AG09319 (cell line): ENCODE measurements at places on chromosomes 16 and 17.

DNA sequence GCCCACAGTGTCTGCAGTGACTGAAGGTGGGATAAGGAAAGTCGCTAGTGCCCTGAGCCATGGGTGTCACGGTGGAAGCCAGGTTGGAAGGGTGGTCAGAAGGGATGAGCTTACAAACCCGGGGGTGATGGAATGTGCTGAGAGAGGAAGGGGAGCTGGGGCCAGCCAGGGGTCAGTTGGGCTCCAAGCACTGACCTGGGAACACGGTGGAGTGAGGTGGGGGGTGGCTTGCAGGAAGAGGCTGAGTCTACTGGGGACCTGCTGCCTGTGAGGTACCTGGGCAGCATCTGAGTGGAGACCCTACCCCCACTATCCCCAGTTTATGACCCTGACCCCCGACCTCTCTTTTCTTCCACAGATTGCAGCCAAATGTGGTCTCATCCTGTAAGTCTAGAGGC is 3.1 kb downstream of the TMEM92 start:
- DNase-seq = no peak

DNA sequence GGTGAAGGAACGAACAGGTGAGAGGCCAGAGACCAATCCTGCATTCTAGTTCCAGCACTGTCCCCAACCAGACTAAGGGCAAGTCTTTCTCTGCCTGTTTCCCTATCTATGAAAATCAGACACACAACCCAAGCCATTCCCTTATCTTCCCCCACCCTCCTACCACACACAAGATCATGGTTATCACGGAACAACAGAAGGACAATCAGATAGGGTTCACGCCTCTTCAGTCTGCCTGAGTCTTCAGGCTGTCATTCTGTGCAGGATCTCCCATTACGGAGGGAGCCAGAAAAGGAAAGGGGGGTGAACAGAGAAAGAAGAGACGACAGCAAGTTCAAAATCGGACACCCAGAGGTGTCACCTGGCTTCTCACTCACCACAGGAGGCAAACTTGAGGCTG is 11.1 kb downstream of the TLE7 start:
- DNase-seq = no peak

- no peak for DNase-seq
Observed at GRCh38 chr17:4607773-4608187, 23.5 kb downstream of the SMTNL2 start.

- DNase-seq = no peak
Observed at GRCh38 chr16:66103211-66103610, 263.3 kb upstream of the CDH5 start.

DNA sequence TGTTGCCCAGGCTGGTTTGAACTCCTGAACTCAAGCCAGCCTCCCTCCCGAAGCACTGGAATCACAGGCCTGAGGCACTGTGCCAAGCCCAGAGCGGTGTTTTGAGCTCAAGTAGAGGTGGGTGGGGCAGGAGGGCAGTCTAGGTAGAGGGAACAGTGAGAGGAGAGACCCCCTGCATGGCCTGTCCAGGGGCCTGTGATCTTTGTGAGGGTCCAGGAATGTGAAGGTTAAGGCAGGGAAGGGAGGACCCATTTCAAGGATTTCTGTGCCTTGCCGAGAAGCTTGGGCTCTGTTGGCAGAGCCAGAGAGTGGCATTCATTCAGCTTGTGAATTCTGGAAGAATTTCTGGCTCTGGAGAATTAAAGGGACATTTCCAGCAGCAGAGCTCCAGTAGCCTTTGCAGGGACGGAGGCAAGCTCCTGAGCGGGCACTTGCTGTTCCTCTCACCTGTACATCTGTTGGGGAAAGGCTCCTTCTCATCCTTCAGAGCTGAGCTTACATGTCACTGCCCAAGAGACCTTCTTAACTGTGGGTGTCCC is 2.7 kb downstream of the WWOX start:
- DNase-seq = no peak

- DNase-seq = no peak
Observed at GRCh38 chr16:68232335-68232734, 3.6 kb downstream of the ESRP2 start.

GRCh38 chr16:88367560-88367959 is 15.2 kb upstream of the ZNF469 start:
- no peak for DNase-seq

DNA sequence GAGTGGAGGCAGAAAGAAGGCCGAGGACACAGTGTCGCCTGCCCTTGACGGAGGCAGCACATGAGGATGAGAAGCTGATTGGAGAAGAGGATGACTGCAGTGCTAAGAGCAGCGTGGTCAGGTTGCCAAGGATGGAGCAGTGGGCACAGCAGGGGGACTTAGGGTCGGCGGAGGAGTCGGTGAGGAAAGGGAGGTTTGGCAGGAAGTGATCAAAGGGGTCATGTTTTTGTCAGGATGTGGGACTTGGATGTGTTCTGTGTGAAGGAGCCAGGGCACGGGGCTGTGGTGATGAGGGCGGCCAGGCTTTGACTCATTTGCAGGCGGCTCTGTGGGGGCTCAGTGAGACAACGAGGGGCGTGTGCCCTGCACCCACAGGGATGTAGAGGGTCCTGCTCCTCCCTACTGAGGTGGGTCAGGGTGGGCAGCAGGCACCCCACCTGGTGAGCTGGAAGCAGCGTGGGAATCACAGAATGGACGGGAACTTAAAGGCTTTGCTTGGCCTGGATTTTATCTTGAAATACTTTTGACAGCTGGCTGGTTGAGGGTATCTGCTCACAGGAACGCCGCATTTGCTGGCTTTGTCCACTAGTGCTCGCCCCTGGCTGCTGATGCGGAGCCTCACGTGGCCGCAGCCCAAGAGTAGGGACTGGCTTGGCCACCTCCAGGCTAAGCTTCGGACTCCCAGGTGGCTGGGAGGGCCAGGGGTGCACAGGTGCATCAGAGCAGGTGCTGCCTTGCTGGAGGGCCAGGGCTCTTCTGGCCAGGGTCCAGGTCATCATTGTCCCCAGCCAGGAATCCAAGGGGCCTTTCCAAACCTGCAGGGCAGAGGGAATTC is 6.0 kb downstream of the MPG start:
- DNase-seq = no peak

- no peak for DNase-seq
Observed at GRCh38 chr16:67312719-67313118, 13.8 kb downstream of the KCTD19 start.

- no peak for DNase-seq
Observed at GRCh38 chr17:68398691-68399637, 58.3 kb downstream of the WIPI1 start.

DNA sequence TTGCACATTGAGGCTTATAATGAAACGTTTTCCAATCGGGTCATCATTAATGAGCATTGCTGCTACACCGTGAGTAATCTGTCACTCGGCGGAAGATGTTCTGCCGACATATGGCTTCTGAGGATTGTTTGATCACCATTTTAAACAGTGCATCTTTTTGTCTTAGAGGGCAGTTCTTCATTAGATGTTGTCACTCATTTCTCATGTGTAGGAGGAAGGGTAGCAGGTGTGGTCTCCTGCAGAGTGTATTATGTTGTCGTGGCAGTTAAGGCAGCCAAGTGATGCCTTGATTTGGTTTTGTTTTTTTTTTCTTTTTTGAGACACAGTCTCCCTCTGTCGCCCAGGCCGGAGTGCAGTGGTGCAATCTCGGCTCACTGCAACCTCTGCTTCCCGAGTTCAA is 50.5 kb downstream of the SEC14L1 start:
- no peak for DNase-seq

DNA sequence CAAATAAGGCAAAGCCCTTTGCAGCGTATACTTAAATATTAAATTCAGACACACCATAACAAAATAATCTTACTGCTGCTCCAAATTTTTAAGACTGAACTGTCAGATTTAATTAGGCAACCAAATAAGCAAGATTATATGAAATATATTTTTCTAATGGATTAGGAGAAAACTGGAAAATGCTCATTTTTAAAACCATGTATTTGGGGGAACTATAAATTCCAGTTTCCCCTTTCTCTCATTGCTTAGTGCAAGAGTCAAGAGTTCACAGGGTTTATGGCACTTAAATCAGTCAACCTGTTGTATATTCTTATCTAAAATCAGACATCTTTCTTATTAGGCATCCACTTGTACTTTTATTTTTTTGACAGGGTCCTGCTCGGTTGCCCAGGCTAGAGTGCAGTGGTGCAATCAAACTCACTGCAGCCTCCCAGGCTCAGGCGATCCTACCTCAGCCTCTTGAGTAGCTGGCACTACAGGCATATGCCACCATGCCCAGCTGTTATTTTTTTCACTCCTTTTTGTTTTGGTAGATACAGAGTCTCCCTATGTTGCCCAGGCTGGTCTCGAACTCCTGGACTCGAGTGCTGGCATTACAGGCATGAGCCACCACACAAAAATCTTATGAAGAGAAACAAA is 2.1 kb upstream of the KANSL1 start:
- no peak for DNase-seq

GRCh38 chr16:3091551-3091950 is 7.5 kb downstream of the ZSCAN10 start:
- DNase-seq = no peak
